ENCODE measurements at places on chromosomes 4 and X.

DNA sequence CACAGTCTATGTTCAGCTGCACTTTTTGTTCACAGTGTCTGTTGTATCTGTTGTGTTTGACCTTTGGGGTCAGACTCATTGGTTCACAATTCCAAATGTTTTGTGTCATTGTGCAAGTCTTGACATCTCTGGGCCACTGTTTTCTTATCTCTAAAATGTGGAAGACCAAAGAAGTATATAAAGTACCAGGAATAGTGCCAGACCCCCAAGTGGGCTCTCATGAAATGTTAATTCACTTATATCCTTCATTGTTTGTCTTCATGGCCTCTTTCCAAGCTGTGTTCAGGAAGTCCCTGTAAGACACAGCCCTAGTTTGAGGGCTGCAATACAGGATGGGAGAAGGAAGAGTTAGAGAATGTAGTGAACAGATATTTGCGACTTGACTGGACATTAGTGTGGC is 468.3 kb upstream of the BOD1L1 start:
- DNase-seq, result no peak

GRCh38 chrX:148540671-148541583 is 40.5 kb downstream of the AFF2 start:
- DNase-seq, result no peak

- DNase-seq, result peak; percentile 76
These were observed 3.6 kb downstream of the MAGIX start for GRCh38 chrX:49165901-49166881.

DNA sequence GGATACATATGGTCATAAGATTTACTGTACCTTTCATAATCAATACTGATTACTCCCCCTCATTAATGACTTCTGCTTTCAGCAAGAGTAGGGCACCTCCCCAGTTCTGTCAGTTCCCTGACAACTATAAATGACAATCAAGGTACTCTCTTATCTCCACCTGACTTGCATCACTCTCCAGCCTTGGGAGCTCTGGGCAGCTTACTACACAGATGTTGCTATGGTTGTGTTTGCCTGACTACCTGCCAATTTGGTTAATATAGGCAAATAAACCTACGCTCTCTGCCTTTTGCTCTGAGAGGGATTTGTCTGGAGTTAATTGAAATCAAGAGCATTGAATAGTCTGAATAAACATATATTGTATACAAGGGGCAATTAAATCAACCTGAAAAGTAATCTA is 22.8 kb upstream of the MAP7D3 start:
- DNase-seq, result no peak

DNA sequence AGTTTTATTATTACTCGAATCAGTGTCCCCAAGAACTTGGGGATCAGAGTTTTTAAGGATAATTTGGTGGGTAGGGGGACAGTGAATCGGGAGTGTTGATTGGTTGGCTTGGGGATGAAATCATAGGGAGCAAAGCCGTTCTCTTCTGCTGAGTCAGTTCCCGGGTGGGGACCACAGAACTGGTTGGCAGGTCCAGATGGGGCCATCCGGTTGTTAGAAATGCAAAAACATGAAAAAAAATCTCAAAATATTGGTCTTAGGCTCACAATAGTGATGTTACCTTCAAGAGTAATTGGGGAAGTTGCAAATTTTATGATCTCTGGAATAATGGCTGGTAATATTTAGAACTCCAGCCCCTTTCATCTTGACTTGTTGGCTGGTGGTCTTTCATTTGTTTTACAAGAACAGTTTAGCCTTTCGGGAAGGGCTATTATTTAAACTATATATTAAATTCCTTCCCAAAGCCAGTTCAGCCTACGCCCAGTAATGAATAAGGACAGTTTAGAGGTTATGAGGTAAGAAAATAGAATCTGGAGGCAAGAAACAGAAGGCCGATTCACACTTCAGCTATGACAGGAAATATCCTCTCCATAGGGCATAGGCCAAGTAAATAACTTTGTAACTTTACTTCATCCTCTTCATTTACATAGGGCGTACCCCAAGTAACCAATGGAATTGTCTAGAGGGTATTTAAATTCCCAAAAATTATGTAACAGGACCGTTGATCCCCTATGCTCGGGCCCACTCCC is 164.1 kb upstream of the STS start:
- DNase-seq, result no peak

GRCh38 chr4:110075083-110075738 is 123.2 kb downstream of the ELOVL6 start:
- no peak for DNase-seq

DNA sequence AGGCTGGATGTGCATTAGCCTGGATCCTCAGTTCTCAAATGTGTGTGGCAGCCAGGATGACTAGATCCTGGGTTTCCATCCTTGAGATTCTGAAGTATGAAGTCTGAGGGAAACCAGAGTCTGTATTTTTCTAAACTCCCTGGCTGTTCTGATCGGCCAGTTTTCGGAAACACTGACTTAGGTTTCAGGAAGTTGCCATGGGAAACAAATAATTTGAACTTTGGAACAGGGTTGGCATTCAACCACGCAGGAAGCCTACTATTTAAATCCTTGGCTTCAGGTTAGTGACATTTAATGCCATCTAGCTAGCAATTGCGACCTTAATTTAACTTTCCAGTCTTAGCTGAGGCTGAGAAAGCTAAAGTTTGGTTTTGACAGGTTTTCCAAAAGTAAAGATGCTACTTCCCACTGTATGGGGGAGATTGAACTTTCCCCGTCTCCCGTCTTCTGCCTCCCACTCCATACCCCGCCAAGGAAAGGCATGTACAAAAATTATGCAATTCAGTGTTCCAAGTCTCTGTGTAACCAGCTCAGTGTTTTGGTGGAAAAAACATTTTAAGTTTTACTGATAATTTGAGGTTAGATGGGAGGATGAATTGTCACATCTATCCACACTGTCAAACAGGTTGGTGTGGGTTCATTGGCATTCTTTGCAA is 67.6 kb downstream of the PDGFRA start:
- no peak for DNase-seq

DNA sequence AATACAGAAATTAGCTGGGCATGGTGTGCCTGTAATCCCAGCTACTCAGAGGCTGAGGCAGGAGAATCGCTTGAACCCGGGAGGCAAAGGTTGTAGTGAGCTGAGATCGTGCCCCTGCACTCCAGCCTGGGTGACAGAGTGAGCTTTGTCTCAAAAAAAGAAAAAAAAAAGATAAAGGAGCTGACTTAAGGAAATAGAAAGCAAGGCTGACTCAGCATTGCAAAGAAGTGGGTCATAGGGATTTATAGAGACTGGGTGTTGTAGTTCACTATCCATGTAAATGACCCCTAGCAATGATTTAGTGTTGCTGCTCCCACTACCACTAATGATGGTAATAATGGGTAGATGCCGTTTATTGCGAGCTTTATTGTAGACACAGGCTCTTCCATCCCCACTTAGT is 47.6 kb downstream of the ADD1 start:
- DNase-seq, result no peak

DNA sequence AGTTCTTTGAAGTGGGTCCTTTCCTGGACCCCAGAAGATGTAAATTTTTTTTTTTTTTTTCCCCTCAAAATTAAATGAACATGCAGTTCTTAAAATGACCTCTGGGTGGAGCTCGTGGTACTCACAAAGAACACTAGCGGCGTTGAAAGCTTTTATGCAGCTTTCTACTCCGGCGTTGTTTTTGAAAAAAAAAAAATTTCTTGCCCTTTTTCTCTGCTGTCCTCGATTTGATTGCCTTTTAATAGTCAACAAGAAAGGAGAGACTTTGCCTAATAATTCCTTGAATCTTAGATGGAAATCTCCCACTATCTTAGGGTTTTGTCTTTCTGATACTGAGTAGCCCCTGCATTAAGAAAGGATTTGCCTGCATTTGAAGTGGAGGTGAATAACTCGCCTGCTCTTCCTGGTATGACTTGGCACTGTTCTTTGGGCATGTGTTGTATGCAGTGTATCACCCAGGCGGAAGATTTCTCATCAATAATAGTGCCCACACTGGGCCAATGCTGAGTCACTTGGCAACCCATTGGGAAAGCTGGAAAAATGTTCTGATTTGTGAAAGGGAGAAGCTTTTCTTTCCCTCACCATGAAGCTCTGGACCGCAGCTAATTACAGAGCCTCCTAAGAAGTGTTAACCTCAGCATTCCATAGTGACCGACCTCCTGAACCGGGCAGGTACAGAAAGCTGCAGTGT is 104.0 kb downstream of the PHEX start:
- no peak for DNase-seq

GRCh38 chr4:151727365-151727764 is 33.4 kb downstream of the GATB start:
- DNase-seq, result no peak

- no peak for DNase-seq
These were observed 14.0 kb downstream of the POF1B start for GRCh38 chrX:85365370-85365995.

DNA sequence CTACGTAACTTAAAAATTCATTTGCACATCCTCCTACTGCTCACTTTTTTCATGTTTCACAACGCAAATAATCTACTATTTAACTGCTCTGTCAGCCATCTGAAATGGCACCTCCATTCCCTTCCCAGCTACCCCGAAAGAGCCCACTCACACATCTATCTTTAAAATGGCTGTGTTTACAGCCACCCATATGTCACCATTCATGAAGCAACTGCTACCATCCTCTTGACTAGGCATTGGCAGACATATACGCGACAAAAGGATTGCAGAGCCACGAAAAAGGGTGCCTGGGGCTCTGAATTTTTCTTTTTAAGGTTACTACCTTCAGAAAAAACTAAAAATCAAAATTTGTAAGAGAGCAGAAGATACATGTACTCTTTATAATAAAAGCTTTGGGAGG is 11.5 kb downstream of the SH3RF1 start:
- no peak for DNase-seq

GRCh38 chrX:11531226-11531625 is 134.5 kb downstream of the ARHGAP6 start:
- DNase-seq, result no peak

All from DMS79 (cell line).